ENCODE measurements at places on chromosomes 11 and 22. TPM values are rescaled to one million over a fixed set of nuclear protein-coding genes. Genes with fewer than 3 reads are reported as not detected.

DNA sequence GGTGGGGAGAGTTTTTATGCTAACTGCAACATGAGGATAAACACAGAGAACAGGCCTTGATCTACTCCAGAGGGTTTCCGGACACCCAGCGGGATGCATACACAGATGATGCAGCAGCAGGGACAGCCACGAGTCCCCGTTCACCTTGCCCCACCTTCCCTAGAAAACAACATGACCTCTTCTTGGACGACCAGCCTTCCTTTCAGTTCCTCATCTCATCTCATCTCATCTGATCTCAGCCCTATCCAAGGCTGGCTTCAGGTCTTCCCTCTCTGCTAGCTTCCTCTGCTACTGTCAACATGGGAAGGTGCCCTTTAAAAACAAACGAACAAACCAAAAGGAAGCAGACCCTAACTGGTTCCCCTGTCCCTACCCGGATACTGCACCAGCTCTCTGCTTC lies 1356.2 kb downstream of the TBC1D22A start:
- peaks cover 33% of the 10 kb centered on the region for H3K27me3 ChIP-seq
- no peak overlapping the region for H3K27ac ChIP-seq
- H3K4me1 ChIP-seq = peaks cover 3% of the 10 kb centered on the region
- no peak overlapping the region for H3K4me3 ChIP-seq
- peaks cover 5% of the 10 kb centered on the region for H3K36me3 ChIP-seq

GRCh38 chr11:81634483-81634882 lies 1099.2 kb downstream of the FAM181B start:
- no peak overlapping the region for H3K27ac ChIP-seq
- DNase-seq = no peak

DNA sequence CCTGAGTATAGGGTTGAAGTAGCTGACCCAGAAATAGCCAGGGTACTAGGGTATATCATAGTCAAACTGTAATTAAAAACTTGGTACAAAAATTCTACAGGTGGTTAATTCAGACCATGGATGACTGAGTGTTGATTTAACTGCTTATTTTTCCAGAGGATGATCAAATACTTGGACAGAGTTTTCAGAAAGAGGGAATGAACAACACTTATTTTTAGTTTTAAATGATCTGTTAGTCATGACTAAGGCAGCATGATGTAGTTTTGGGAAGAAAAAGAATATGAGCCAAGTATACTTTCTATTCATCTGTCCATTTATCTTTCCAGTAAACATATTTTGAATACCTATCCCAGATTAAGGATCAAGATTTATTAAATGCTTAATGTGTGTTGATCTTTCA lies 19.8 kb upstream of the CCDC89 start:
- no peak overlapping the region for H3K27ac ChIP-seq
- H3K27me3 ChIP-seq = no peaks in the 10 kb centered on the region
- peaks cover 14% of the 10 kb centered on the region for H3K36me3 ChIP-seq

GRCh38 chr11:8025123-8025522 lies 38.0 kb downstream of the EIF3F start:
- DNase-seq = no peak
- peaks cover 6% of the 10 kb centered on the region for H3K4me1 ChIP-seq
- H3K4me3 ChIP-seq = no peak overlapping the region
- H3K36me3 ChIP-seq = peaks cover 6% of the 10 kb centered on the region

GRCh38 chr22:45450921-45451651 lies 37.6 kb downstream of the RIBC2 start:
- no peak overlapping the region for H3K4me3 ChIP-seq
- no peaks in the 10 kb centered on the region for H3K36me3 ChIP-seq
- H3K4me1 ChIP-seq = no peaks in the 10 kb centered on the region
- no peak overlapping the region for H3K27ac ChIP-seq
- peak; percentile 12 for DNase-seq
- H3K27me3 ChIP-seq = no peaks in the 10 kb centered on the region

- H3K27me3 ChIP-seq = no peaks in the 10 kb centered on the region
- H3K4me3 ChIP-seq = no peak overlapping the region
- no peaks in the 10 kb centered on the region for H3K36me3 ChIP-seq
- no peaks in the 10 kb centered on the region for H3K4me1 ChIP-seq
- no peak overlapping the region for H3K27ac ChIP-seq
- DNase-seq = no peak
These were observed 55.9 kb upstream of the BMAL1 start for GRCh38 chr11:13221722-13222121.

DNA sequence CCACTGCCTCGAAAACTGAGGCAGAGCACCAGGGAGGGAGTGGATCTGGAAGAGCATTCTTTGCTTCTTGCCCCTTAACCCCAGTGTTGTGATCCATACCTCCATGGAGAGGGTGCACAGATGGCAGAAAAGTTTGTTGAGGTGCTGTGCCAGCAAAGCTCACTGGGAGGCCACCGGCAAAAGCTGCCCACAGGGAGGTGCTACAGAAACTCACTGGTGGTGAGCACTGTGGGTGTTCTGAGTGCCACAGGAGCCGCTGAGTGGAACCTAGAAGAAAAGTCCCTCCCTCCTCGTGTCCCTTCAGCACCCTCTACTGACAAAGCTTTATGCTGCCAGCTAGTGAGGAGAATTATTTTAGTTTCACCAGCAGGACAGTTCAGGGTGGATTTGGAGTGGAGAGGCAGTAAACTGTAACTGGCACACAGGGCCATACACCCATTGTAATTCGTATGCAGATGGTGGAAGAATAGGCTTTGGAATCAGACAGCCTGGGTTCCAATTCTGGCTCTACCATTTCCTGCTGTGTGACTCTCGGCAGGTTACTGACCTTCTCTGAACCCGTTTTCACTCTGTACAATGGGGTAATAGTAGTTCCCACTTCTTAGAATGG lies 84.6 kb downstream of the SWAP70 start:
- H3K27ac ChIP-seq = no peak overlapping the region
- no peaks in the 10 kb centered on the region for H3K36me3 ChIP-seq
- H3K4me3 ChIP-seq = no peak overlapping the region
- peaks cover 10% of the 10 kb centered on the region for H3K4me1 ChIP-seq
- peak; percentile 72 for DNase-seq
- H3K27me3 ChIP-seq = no peaks in the 10 kb centered on the region

- no peak for DNase-seq
- H3K4me1 ChIP-seq = no peaks in the 10 kb centered on the region
- H3K27me3 ChIP-seq = no peaks in the 10 kb centered on the region
- no peak overlapping the region for H3K27ac ChIP-seq
- H3K4me3 ChIP-seq = no peak overlapping the region
These were observed 13.8 kb downstream of the FLRT1 start for GRCh38 chr11:64049509-64049908.

GRCh38 chr11:69563946-69564775 lies 76.8 kb upstream of the CCND1 start:
- no peak overlapping the region for H3K27ac ChIP-seq
- peaks cover 8% of the 10 kb centered on the region for H3K27me3 ChIP-seq
- no peaks in the 10 kb centered on the region for H3K36me3 ChIP-seq
- H3K4me3 ChIP-seq = no peak overlapping the region
- DNase-seq = no peak

CHST1 gene
- total RNA-seq = not detected

NLRP14 gene
- not detected for total RNA-seq

NCAM1 gene
- total RNA-seq = 65.7 TPM

CDCA5 gene
- total RNA-seq = 59.2 TPM

PDE3B gene
- 56.8 TPM for total RNA-seq

DRD4 gene
- total RNA-seq = 1.3 TPM

MRGPRX3 gene
- total RNA-seq = not detected

Measured in natural killer cell treated with Interleukin-12 subunit alpha and Interleukin-12 subunit beta and Interleukin-15 and Interleukin-18, amount 100 ng/mL, for 72 hours (primary cell).